ENCODE measurements at places on chromosomes 2 and 18.

- DNase-seq = no peak
Observed at GRCh38 chr18:37282386-37283037, 283.1 kb downstream of the CELF4 start.

GRCh38 chr2:109422758-109423500 lies 190.8 kb downstream of the SEPTIN10 start:
- no peak for DNase-seq

- DNase-seq = no peak
Observed at GRCh38 chr2:73297151-73297559, 3.8 kb upstream of the EGR4 start.

- DNase-seq = no peak
Observed at GRCh38 chr2:96844405-96844808, 586 bp upstream of the ANKRD23 start.

GRCh38 chr18:45285251-45285650 lies 330.0 kb upstream of the SLC14A2 start:
- no peak for DNase-seq

DNA sequence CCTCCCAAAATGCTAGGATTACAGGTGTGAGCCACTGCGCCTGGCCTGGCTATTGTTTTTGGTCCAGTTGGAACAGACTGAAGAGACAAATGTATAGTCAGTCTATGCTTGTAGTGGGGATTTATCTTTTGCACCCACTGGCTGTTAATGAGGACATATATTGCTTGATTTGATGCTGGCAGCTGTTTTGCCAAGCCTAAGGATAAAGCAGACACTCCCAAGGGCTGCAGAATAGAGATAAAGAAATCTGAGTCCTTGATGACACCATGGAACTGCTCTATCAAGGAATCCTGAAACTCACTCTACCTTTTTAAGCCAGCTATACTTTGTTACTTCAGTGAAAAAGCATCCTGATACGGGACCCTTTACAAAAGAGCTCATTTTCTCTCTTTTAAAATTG lies 43.1 kb upstream of the ENOSF1 start:
- DNase-seq = no peak

- DNase-seq = no peak
Observed at GRCh38 chr18:24704946-24705630, 244.7 kb downstream of the HRH4 start.

DNA sequence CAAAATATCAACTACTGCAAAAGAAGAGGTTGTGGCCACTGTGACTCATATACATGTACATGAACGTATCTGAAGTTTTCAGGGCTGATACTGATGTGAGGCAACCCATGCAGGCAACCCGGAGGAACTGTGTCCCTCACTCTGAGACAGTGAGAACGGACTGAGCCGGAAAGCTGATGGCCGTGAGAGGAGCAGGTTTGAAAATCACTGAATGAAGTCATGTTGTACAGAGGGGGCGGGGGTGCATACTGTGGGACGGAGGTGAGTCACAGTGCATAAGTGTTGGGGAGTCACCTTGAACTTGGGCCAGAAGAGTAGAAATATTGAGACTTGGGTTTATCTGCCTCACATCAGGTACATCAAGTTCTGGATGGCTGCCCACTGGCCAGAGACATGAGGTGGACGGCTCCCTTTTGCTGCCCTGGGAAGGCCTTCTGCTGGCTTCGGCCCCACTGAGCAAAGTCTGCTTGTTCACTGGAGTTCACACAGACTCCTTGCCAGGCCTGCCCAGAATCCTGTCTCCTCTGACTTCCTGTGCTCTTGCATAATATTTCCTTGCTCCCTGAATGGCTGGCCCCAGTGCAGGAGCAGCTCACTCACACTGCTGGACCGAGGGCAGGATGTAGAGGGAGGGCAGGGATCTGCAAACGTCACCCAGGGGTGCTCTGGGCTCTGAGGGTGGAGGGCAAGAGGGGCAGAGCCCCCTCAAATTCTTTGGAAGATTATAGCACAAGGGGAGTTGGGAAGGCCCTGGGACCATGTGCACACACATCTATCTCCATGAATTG lies 18.1 kb downstream of the EPAS1 start:
- DNase-seq = peak; percentile 45

DNA sequence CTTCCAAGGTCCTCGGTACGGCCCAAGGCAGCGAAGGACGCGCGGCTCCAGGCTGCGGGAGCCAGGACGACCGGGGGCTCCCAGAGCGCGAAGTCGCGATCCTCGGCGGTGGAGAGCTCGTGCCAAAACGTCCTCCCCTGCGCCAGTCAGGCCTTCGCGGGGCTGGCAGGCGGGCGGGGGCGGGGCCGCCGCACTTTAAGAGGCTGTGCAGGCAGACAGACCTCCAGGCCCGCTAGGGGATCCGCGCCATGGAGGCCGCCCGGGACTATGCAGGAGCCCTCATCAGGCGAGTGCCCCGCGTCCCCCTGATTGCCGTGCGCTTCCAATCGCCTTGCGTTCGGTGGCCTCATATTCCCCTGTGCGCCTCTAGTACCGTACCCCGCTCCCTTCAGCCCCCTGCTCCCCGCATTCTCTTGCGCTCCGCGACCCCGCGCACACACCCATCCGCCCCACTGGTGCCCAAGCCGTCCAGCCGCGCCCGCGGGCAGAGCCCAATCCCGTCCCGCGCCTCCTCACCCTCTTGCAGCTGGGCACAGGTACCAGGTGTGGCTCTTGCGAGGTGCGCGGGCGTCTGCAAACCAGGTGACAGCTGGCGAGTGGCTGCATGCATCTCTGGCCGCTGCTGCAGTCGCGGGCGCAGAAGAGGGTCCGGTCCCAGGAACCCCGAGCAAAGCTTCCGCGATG lies at the start of gene CIDEA:
CIDEA (plus strand) TSS at position 226 of the 684 bp plus-strand sequence; CDS start at position 249, 23 bp downstream.
- DNase-seq = no peak

DNA sequence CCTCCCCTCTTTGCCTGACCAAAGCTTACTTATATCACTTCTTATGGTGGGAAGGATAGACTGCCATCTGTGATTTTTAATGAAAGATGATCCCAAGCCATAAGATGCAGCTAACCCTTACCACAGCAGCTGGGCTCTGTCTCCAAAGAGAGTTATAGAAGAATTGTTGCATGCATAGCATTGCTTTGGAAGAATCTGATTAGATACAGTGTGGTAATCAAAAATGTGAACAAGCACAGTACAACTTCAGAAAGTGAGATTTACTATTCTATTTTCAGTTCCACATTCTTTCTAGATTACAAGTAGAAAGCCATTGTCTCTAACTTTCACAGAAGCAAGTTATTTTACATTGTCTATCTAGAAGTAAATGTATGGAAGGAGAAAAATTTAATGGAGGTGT lies 129.0 kb upstream of the ACVR2A start:
- no peak for DNase-seq

DNA sequence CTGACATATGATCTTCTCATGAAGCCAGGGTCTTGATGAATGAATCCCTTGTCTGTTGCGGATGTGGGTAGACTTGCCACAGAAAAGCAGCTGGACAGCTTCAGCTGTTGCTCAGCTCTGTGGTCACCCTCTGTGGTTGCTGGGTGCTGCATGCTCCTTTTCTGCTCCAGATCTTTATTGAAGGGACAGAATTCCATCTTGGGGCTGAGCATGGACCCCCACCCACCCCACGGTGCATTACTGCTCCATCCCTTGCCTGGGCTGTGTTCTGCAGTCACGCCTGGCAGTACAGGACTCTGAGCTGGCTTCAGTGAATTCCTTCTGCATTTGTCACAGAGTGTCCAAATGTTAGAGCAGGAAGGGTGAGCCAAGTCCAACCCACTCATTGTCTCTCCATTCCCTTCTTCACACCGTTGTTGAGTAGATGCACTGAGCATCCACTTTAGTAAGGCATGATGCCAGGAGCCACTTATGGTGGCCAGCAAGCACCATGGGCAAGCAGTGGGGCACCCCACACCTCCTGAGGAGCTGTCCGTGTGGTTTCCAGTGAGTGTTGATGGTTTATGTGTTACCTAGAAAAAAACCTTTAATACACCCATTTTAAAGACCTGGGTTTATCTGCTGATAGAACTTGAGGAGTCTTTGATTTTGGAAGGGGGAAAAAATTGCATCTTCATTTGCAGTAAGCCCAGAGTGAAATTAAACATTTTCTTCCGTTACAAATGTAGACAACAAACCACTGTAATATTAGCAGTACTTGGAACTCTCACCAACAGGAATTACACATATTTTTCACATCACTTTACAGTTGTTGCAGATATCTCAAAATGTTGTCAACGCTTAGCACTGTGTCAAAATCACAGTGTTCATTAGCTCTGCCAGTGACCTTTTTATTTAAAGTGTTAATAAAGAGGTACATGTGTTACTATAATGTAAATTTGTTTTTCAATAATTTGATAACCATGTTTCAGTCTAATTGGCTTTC lies 14.7 kb upstream of the ITGB6 start:
- DNase-seq = no peak

GRCh38 chr2:232398293-232399034 lies 8.2 kb upstream of the ALPG start:
- DNase-seq = no peak

- no peak for DNase-seq
Observed at GRCh38 chr2:158917121-158917520, 51.3 kb upstream of the TANC1 start.

DNA sequence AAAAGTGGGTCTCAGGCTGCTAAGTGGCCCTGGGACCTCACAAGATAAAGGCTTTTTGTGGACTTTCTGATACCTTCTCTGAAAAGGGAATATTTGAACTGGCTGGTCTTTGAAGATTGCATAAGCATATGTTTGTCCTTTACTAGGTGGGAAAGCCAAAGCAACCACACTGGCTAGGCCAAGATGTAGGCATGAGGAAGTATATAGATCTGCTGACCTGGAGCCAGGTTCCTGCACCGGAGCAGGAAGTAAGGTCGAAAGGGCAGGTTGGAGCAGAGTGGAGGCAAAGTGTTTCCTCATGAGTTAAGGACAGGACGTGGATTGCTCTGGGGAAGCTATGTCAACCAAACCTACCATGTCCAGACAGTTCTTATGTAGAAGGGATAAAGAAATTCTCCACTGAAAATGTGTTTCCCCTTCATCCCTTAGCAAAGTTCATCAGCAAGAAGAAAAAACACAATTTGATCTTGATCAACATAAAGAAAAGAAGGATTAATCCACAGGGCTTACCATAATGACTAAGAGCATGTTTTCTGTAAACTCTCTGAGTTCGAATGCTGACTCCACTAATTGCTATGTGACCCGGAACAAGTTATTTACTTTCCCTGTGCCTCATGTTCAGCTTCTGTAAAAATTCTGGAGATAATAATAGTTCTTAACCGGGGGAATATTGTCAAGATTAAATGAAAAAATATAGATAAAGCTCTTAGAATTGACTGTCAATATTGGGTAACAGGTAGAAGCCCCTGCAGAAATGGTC lies 156.1 kb upstream of the SRD5A2 start:
- DNase-seq = no peak

DNA sequence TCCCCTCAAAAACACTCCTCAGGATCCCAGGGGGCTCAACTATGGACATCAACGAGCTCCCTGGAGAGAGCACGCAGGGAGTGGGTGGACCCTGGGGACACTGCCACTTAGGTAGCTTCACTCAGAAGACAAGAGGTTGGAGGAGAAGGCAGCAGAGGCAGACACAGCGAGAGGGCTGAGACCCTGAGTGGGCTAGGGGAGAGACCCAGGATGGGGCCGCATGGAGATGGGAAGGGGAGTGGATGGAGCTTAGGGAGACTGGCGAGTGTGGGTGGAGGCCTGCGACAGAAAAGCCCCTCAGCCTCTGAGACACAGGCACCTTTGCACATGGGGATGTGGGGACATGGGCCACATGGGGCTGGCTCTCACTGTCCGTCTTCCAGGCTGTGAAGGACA lies 70.9 kb downstream of the ASB1 start:
- no peak for DNase-seq

- DNase-seq = no peak
Observed at GRCh38 chr18:58208207-58208932, 164.3 kb downstream of the NEDD4L start.

DNA sequence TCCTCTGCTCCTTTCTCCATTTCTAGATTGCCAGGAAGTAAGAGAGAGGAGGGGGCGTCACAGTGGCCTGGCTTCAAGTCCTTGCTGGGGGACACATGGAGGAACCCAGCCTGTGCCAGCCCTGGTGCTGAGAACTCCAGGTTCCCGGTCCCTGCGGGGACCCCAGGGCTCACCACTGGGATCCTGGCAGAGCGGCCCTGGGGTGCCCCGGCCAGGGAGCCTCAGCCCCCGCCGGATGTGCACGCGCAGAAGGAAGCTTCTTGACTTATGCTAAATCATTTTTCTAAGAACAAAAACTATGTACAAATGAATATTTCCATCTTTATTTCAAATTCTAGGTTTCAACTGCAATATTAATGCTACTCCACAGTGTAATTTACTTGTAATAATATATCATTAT lies 82.6 kb upstream of the SP3 start:
- no peak for DNase-seq

DNA sequence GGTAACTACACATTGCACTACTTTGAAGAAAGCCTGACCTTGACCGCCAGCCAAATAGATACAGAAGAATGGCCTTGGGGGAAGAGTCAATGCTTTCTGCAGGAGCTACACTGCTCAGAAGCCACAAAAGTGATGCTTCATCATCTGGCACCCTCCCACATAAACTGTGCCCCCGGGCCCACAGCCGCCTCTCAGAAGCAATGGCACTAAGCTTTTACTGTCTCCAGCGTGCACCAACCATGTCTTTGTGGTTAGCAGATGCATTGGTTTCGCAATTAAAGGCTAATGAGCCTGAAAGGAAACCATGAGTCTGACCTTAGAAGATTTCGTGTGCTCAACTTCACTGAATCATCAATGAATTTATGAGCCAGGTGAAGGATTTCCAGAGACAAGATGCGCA lies 209.4 kb upstream of the TRIB2 start:
- DNase-seq = peak; percentile 74

GRCh38 chr2:125874564-125874963 lies 781.4 kb upstream of the GYPC start:
- no peak for DNase-seq

DNA sequence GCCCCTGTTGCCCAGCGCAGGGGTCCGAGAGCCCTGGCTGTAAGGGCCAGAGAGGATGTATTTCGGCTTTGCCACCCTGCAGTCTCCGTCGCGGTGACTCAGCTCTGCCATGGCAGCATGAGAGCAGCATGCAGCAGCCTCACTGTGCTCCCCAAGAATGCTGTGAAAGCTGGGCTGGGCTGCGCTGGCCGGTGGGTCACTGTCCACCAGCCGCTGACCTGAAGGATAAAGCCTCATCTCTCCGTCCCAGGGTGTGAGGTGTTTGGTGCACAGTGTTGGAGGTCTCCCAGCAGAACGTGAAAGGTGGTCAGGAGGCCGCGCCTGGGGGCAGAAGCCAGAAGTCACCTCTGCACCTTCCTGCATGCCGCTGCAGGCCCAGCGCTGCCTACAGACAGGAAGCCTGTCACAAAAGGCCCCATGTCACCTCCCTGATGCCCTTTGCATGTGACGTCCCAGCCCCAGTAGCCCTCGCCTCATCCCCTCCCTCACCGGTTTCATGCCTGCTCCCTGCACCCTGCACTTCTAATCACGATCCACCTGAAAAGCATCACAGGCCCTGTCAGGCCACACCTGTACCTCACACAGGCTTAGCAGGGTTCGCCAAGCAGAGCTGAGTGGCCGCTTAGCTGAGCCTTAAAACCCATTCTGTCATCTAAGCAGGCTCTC lies 342.1 kb downstream of the EIPR1 start:
- no peak for DNase-seq

GRCh38 chr2:160156665-160157064 lies 43.4 kb downstream of the ITGB6 start:
- DNase-seq = no peak

GRCh38 chr18:10297086-10297485 lies 157.3 kb upstream of the APCDD1 start:
- DNase-seq = no peak

Measured in stimulated activated CD4-positive, alpha-beta T cell treated with anti-CD3 and anti-CD28 coated beads, Interleukin-15, amount 100 ng/mL, for 48 hours (primary cell).